GM12878 (cell line): ENCODE measurements at places on chromosomes 6 and 20.

- DNase-seq, result no peak
These were observed 147.8 kb downstream of the BACH2 start for GRCh38 chr6:90148867-90149266.

- no peak for DNase-seq
These were observed 309.5 kb downstream of the TSHZ2 start for GRCh38 chr20:53281557-53282117.

DNA sequence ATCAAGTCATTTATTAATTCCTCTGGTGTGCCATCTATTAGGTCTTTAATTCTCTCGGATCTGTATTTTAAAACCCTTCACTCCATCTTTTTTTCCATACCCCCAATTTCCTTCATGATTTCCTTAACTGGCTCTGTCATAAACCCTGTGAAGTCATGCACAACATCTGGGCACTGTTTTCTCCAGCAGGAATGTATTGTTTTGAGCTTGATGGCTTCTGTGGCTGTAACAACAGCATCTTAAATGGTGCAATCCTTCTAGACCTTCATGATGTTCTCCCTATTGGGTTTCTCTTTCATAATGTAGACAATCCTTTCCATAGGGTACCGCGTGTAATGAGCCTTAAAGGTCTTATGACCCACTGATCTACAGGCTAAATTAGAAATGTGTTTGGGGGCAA is 29.0 kb downstream of the CDK19 start:
- no peak for DNase-seq

DNA sequence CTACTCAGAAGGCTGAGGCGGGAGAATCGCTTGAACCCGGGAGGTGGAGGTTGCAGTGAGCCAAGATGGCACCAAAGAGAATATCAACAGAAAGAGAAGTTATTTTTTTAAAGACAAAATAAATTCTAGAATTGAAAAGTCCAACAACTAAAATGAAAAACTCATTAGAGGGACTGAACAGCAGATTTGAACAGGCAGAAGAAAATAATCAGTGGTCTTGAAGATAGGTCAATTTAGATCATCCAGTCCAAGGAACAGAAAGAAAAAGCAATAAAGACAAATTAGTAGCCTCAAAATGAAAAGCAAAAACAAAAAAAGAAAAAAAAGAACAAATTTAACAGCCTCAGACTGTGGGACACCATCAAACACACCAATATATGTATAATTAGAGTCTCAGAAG is 6.0 kb downstream of the UQCC1 start:
- DNase-seq, result no peak

DNA sequence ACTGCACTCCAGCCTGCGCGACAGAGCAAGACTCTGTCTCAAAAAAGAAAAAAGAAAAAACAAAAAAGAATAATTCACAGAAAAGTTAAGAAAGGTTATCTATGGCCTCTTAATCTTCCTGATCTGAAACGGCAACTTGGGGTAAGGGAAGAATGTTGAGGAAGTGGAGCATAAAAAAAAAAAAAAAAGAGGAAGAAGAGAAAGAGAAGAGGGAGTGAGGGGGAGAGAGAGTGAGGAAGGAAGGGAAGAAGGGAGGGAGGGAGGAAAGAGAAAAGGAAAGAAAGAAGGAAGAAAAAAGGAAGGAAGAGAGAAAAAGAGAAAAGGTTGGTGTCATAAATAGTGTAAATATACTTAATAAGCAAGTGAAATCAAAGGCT is 68.9 kb upstream of the NCOA3 start:
- DNase-seq, result no peak

DNA sequence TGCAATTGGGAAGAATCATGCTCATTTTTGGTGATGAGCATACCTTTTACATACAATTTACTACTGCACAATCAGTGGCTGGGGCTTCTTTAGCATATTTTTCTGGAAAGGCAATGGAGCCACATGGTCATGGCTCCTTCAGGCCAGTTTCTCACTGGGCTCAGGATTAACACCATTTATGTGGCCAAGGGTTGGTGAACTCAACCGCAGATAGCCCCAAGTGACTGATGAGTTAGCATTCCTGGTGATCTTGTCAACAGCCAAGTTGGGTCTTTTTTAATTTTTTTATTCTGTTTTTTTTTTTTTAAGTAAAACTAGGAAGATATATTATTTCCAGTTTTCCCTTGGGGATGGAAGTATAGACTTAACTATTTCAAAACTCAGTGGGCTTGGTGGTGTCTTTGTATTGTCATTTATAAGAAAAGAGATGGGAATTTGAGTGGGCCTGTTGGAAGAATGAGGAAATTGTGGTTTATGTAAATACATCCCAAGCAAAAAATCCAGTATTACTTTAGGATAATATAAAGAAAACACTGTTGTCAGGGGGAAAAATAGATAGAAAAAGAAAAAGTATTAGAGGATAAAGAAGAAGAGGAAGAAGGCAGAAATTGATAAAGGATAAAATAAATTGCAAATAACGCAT is 397.4 kb downstream of the MAFB start:
- DNase-seq, result no peak

DNA sequence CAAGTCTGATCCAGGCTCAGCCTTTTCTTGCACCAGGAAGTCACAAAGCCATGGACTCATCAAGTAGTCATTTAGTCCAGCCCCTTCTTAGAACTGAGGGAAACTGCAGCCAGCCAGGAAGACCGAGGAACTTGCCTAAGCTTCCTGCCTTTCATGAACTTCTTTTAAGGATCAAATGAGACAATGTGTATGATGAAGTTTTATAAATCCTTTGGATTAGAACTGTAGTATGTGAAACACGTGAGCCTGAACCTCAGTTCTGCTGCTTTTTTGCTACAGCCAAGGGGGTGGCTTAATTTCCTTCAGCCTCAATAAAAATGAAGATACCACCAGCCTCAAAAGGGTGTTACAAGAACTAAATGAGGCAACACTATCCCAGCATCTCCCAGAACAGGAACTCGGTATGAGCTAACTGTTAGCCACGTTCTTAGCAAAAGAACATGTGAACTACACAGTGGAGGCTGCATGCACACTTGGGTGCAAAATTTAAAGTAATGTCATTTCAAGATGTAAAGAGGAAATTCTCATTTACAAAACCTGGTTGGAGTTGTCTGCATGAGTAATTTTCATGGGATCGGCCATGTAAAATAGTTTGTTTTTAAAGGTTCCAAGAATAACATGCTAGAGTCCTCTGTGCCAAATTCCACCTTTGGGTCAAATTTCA is 76.0 kb upstream of the TBC1D7 start:
- no peak for DNase-seq

GRCh38 chr20:43459022-43459942 is 1.6 kb downstream of the SRSF6 start:
- DNase-seq, result no peak

DNA sequence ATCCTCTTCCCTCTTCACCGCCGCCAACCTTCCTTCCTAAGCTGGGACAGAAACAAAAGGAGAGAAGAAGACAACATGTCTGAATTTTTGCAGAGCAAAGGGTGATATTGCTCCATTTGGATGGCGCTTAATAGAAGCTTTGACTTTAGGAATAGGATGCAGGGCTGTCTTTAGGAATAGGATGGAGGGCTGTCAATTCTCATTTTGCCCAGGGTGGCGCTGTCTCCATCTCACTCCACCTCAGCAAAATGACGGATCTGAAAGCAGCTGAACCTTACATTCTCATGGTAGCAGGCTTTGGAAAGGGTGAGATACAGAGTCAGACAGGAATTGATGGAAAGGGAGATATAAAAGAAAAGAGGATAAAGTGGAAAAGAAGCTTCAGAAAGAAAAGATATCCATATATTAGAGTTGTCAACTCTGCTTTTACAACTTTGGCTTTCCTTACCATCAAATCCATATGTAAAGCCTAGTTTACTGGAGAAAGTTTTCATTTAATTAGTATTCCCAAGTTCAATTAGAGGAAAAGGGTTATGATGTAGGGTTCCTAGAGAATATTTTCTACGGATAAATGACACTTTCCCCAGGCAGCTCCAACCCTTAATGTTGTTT is 2.4 kb downstream of the MTCL3 start:
- no peak for DNase-seq

GRCh38 chr6:107727096-107727757 is 96.9 kb downstream of the SCML4 start:
- no peak for DNase-seq

GRCh38 chr6:145887969-145888368 is 73.4 kb upstream of the FBXO30 start:
- no peak for DNase-seq

- no peak for DNase-seq
These were observed 58.1 kb downstream of the ASXL1 start for GRCh38 chr20:32416206-32416605.

DNA sequence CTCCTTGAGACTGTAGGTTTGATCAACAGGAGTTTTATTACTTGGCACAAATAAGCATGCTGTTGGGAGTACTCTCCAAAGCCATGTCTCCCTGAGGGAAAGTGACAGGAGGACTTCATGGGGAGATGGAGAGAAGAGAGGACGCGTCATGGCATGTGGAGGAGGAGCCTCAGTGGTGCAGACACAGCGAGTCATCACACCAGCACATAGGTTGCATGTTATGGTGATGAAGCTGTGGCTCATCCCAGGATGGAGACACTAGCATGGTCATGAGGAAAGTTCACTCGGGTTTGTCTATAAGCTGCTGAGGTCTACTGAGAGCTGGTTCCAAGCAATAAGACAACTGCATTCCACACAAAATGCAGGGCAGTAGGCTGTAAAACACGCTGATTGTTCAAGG is 13.2 kb upstream of the SSTR4 start:
- no peak for DNase-seq

- no peak for DNase-seq
These were observed 102.8 kb upstream of the PRSS16 start for GRCh38 chr6:27144740-27145079.

DNA sequence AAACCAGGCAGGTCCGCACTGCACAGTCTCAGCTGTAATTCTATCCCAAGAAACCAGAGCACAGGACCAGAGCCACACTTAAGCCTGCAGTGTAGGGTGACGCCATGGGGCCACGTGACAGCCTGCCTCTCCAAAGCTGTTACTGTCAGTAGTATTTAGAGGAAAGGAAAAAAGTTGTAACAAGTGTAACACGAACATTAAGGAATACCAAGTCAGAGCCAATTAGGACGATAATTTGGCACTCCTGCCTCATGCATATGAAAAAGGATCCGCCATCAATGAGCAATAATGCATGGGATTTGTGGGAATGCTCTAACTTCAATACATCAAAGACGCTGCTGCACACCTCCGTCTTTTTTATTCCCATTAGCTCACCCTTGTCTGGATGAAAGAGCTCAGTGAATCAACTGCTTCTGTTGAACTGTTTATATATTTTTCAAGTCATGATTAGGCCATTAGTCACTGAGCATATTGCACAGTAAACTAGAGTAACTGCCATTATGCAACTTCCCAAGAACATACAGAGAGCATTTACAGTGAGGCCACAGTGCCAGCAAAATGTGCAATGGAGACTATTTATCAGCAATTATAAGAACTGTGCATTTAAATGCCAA is 79.9 kb downstream of the ATXN1 start:
- DNase-seq, result no peak

- DNase-seq, result no peak
These were observed 1.8 kb downstream of the GRIK2 start for GRCh38 chr6:101395345-101395744.

DNA sequence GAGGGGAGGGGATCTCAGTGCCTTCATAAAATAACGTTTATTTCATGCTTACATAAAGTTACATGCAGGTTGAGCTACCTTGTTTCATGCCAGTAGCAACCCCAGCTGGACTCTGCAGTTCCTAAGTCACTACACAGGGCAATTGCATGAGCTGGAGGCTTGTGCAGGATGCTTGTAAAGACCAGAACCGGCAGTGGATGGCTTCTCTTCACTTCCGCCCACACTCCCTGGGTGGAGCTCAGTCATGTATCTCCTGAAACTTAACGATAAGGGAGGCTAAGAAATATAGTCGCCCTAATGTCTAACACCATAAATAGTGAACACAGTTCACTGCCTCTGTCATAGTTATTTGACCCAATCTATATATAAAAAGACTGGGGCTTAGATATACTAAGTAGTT is 99.4 kb upstream of the RAB32 start:
- DNase-seq, result no peak

- DNase-seq, result no peak
These were observed 380.6 kb upstream of the JAG1 start for GRCh38 chr20:11054266-11054993.

- DNase-seq, result no peak
These were observed 21.8 kb downstream of the CDC5L start for GRCh38 chr6:44409207-44409794.

- DNase-seq, result no peak
These were observed 124.6 kb upstream of the CDH4 start for GRCh38 chr20:61127311-61128039.

DNA sequence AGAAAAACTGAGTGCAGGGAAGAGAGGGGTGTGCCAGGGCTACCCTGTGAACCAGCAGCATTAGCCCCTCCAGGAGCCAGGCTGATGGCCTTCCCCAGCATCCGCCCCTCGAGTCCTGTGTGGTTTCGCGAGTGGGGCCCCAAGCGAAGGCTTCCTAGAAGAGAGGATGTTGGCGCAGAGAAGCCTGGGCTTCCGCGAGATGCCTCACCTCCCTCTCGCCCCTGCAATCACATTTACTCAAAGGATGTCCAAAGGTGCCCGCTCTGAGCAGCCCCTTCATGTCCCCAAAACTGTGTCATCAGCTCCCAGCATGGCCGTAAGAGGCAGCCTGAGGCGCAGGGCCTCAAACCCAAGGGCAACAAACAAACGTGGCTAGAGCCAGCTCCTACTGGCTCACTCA is 111.7 kb downstream of the PREX1 start:
- DNase-seq, result no peak

DNA sequence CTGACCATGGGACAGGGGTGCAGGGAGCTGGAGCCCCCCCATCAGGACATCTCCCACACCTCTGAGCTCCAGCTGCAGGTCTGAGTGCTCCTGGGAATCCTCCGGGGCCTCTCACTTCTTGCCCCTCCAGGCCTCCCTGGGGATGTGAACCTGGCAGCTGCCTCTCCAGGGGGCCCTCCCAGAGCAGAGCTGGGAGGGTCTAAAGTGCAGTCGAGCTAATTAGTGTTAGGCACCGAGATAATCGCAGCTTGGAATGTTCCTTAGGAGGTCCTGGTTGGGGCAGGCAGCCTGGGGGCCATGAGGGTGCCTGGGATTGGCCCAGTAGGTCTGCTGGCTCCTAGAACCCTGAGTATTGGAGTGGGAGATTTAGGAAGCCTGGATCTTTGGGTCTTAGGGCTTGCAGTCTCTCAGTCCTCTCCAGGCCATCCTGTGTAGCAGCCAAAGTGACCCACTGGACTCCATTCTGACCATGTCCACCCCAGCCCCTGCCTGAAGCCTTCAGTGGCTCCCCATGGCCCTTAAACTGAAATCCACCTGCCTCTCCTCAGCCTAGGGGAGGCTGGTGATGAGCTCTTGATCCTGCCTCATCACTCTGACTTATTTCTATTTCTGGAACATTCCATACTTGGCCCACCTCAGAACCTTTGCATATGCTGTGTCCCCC is 26.0 kb downstream of the CEBPB start:
- DNase-seq, result no peak

DNA sequence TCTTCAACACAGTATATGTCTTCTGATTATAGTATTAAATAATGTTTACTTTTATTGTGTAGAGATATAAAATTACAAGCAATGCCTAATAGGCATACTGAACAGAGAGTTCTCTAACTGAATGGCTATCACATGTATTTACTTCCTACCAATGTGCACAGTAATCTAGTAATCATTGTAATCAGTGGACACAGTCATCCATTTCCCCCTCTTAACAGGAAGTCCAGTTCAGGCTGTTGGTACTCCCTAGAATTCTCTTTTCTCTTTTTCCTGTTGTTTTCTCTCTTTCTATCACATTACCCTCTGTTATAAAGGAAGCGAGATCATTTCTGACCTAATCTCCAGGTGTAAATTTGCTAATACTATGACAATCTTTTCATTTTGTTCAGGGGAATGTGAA is 172.5 kb downstream of the HTR1B start:
- no peak for DNase-seq
